Nasal cavity respiratory epithelium epithelial cell of viscerocranial mucosa (primary cell): ENCODE measurements at places on chromosomes 12 and 14. TPM values are rescaled to one million over a fixed set of nuclear protein-coding genes. Genes with fewer than 3 reads are reported as not detected.

Gene RPL10L
- not detected in 2 replicates for total RNA-seq

Gene CDK2
- 8.3 and 10.6 TPM in 2 replicates for total RNA-seq

Gene STAC3
- 0.34 and 0.36 TPM in 2 replicates for total RNA-seq

Gene PLEK2
- 27.8 and 50.2 TPM in 2 replicates for total RNA-seq

Gene SLC6A15
- 40.5 and 86.1 TPM in 2 replicates for total RNA-seq

Gene AMN
- 2.0 and 8.9 TPM in 2 replicates for total RNA-seq

Gene DBX2
- total RNA-seq = not detected in 2 replicates

Gene TAS2R9
- 0.14 TPM in 1 of 2 replicates, not detected in the other for total RNA-seq
